ENCODE measurements at places on chromosomes 12 and 14.

DNA sequence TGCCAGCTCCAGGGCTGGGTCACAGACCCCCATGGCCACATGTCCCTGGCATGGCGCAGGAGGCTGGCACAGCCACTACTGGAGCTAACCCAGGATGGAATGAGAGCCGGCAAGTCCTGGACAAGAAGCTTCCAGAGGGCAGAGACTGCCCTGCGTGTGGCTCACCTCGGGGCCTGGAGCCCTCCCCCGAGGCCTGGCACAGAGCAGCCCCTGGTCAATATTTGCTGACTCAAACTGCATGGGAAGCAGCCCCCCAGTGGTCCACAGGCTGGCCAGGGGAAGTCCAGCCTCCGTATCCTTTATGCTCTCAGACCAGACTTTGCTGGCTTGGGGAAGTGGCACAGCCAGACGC lies 71.4 kb downstream of the BCL11B start:
- no peak for DNase-seq

- DNase-seq: no peak
Observed at GRCh38 chr12:77837876-77838291, 7.2 kb downstream of the NAV3 start.

DNA sequence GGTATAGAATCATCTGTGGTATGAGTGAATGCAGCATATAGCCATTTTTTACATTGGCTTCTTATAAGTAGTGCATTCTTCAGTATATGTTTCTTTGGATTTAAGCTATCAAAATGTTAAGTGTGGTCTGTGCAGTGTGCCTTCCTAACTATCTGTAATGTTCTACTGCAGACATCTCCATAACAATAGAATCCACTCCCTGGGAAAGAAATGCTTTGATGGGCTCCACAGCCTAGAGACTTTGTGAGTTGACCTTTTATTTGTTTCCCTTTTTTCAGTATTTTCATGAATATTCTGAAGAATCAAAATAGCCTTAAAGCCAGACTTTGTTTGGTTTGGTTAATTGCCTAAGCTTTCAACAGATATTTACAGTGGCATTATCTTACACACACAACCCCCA lies 107.2 kb downstream of the ZFC3H1 start:
- DNase-seq: no peak

GRCh38 chr12:95146769-95147168 lies 70.5 kb downstream of the FGD6 start:
- no peak for DNase-seq

DNA sequence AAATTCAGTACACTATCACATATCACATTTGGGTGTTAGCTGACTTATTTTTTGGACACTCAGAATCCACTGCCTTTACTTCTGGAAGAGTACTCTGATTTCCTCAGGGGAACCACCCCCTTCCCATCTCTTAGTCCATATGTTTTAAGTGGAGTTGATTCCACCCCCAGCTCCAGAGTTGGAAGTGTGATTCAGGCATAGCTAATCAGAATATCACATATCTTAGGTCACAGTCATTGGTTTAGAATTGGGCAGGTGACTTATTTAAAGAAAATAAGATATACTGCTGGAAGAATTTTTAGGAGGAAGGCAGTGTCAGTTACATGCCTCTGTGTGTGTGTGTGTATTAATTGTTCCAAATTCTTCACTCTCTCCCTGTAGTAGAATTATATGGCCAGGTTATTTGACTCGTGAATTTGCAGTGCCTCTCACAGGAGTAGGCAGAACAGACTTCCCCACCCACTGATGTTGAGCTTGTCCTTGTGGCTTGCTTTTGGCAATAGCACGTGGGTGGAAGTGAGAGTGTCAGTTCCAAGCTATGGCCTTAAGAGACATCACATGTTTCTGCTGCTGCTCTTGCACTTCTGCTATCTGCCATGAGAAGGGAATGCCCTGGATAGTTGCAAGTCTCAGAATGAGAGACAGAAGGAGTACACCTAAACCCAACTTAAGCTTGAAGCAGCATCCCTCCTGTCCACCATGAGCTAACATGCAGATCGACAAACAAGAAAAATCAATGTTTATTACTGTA lies 6.4 kb upstream of the GAS2L3 start:
- DNase-seq: no peak

DNA sequence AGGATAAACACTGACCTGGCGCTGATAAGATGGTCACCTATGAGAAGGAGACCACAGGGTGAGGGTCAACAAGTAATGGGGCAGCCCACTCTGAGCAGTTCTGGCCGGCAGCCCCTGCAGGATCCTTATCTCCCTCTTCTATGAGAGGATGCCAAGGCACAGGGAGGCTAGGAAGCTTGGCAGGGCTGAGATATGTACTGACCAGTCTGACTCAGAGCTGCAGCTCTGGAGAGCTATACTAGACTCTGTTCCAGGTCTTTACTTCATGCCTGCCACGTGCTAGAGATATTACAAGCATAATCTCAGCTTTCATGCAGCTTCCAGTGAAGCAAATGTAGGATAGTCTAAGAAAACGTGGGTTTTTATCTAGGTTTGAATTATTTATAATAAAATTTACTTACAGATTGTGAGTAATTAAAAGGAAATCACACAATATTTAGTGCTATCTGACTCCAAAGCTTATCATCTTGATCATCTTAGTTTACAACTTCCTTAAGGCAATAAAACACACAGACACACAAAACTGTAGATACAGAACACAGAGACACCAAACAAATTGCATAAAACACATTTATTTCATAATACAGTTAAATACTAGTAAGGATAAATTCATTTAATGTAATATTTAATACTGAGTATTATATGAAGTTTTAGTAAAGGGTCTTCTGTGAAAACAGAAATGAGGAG lies 32.3 kb downstream of the GIT2 start:
- DNase-seq: no peak

GRCh38 chr12:40262657-40263056 lies 37.9 kb downstream of the LRRK2 start:
- DNase-seq: no peak

DNA sequence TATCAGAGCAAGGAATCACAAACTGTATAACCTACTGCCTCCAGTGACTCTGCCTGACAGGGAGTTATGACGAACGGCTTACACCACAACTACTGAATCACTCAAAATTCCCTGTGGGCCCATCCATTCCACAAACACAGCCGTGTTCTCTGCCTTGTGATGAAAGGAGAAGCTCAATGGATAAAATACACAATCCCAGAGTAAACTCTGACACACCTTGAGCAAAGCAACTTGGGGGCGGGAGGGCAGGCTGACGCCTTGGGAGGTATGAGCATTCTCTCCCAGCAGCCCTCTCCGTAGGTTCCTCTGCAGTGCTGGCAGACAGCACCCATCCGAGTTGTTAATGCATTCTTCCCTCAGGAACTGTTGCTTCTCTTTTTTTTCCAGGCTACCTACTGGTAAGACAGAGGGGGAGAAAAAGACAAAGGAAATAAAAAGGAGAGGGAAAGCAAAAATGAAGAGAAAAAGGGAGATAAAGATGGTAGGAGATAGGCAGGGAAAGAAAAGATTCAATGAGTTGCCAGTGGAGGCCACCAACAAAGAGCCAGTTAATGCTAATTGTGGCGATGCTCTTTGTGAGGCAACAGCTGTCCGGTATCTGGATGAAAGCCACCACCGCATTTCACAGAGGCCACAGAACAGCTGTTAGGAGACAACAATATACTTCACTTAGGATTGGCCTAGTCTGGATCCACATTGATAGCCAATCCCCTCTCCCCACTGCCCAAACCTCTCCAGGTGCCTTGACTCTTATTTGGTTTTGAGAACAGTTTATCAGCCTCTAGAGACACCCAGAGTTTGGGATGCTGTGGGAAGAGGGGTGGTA lies 4.7 kb upstream of the DIO2 start:
- DNase-seq: no peak

DNA sequence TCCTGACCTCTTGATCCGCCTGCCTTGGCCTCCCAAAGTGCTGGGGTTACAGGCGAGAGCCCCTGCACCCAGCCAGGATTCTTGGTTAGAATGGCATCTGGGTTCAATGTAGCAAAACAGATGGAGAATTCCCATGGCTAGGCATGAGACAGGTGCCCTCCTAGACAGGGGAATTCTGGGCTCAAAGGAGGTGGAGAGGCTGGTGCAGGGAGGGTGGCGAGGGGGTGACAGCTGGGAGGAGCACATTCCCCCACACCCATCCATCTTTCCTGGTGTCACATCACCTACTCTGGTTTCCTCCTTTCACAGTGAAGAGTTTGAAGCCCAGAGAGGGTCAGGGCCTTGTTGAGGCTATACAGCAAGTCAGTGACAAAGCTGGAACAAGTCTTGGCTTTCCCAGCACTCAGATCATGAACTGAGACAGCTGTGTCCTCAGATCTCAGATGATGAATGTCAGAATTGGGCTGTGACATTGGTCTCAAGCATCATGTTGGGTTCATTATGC lies 2.8 kb downstream of the SERPINA1 start:
- no peak for DNase-seq

- DNase-seq: no peak
Observed at GRCh38 chr12:14573118-14573517, 5.4 kb upstream of the PLBD1 start.

DNA sequence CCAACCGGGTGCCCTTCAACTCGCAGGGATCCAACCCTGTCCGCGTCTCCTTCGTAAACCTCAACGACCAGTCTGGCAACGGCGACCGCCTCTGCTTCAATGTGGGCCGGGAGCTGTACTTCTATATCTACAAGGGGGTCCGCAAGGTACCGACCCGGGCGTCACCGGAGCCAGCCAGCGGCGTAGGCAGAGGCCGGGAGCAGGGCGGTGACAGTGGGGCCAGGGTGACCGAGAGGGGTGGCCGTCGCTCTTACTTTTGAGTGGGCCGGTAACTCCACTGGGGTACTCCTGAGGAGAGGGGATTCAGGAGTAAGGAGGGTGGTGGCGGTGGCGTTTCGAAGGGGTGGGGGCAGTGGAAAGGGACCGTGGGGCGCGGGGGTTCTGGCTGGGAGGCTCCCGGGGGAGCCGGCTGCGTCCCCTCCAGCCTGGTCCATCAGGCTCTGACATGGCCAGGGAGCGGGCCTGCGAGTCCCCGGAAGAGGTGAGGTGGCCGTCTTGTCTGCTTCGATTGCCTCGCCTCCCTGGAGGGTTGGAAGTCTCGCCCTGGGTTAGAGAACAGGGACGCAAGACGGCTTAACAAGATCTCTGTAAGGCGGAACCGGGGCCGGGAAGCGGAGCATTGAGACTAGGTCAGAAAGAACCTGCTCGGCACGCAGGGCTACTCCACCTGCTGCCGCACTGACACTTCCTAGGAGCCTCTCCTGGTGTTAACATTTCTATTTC lies 491 bp downstream of the WDR20 start:
- peak; percentile 27 for DNase-seq

DNA sequence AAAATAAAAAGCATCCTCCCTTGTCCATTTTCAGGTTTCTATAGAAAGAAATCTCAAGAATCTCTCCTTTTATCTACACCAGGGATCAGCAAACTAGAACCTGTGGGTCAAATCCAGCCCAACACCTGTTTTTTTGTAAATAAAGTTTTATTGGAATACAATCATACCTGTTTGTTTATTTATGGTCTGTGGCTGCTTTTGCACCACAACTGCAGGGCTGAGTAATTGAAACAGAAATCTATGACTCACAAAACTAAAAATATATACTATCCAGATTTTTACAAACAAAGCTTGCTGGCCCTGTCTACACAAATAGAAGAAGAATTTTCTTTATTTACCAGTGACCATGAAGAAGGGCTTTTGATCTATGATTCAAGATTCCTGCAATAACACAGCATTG lies 95.1 kb upstream of the COCH start:
- no peak for DNase-seq

DNA sequence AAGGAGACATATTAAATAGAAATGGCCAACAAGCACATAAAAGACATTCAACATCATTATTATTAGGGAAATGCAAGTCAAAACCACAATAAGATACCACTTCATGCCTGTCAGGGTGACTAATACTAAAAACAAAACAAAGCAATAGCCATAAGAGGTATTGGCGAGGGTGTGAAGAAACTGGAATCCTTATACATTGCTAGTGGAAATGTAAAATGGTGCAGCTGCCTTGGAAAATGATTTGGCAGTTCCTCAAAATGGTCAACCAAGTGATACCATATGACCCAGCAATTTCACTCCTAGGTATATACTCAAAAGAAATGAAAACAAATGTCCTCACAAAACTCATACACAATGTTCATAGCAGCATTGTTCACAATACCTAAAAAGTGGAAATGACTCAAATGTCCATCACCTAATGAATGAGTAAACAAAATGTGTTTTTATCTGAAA lies 27.0 kb downstream of the GPR135 start:
- no peak for DNase-seq

GRCh38 chr14:59117754-59118528 lies 70.5 kb upstream of the DAAM1 start:
- DNase-seq: no peak

GRCh38 chr12:106149096-106149784 lies 10.5 kb upstream of the NUAK1 start:
- DNase-seq: no peak

DNA sequence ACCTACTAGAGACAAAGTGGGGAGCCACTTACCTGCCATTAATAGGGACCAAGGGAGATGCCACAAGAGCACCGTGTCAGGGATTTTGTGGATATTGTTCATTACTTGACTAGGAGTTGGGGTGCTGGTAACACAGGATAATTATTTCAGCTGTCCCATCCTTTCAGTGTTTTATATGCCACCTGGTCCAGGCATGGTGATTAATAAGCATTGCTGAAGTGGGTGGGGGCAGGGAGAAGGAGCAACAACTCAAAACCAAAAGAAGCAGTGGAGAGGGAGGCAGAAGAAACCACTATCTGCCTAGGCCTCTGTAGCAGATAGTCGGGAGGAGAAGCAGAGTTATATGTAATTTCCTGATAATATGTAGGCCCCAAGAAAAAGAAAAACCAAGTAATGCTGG lies 184.6 kb downstream of the NPAS3 start:
- no peak for DNase-seq

DNA sequence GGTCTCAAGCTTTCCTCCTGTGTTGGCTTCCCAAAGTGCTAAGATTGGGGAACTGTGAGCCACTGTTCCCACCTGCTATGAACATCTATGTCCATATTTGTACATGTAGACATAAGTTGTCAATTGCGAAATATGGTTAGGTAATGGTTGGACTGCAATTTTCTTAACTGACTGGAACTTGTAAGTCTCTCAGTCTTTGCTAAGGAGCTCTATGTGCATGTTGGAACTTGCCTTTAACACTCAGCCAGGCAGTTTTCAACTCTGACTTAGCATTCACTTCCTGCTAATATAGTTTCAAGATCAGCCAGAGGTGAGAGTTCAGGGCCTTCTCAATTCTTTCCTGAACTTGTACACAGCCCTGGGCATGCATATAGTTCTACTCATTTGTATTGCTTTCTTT lies 44.5 kb upstream of the EEA1 start:
- DNase-seq: no peak

DNA sequence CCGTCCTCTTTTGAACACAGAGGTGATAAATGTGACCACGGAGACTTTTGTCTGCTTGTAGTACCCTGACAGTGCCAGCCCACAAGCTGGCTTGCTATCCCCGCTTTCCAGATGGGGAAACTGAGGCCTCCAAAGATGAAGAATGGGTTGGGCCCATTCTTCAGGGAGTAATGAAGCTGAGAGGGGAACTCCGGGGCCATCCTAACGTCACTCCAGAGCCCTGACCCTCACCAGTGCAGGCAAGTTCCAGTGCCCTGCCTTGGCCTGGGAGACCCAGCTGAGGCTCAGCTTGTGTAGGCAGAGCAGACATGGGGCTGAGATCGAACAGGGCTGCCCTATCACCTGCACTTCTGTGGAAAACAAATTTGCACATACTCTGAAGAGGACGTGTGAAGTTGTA lies 277.1 kb downstream of the DPF3 start:
- no peak for DNase-seq

Measured in activated gamma-delta T cell treated with Interleukin-2 at 50 U/mL for 16 hours (primary cell).